A549 (cell line): ENCODE measurements at places on chromosomes 2 and 18. TPM values are rescaled to one million over a fixed set of nuclear protein-coding genes. Genes with fewer than 3 reads are reported as not detected.

Gene TXNDC2
- polyA plus RNA-seq: 0.06 to 0.12 TPM in 2 of 3 replicates, not detected in the other

Gene AOX1
- 4.8 to 6.6 TPM (median 5.4 TPM) in 3 replicates for polyA plus RNA-seq

Gene BUB1
- polyA plus RNA-seq: 36.9 to 44.0 TPM (median 38.2 TPM) in 3 replicates

Gene DSC3
- polyA plus RNA-seq: 0.76 to 1.2 TPM (median 1.1 TPM) in 3 replicates

Gene DNAJB2
- 37.5 to 55.5 TPM (median 53.7 TPM) in 3 replicates for polyA plus RNA-seq

DNA sequence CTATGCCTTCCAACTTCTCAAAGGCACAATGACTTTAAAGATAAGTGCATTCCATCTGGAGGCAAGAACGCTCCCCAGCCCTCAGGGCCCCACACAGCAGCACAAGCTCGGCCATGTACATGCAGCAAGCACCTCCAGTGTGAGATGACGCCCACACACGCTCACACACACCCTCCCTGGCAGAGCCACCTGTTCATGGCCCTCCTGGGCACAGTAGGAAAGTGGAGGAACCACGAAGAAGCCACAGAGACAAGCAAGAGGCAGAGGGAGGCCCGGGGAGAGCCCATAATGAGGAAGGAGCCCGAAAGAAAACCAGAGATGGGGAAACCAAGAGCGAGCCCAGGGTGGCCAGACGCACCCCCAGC lies 21.7 kb downstream of the BIN1 start:
- no peak for DNase-seq

GRCh38 chr2:109069331-109070194 lies 59.4 kb upstream of the SH3RF3 start:
- no peak for DNase-seq

GRCh38 chr2:8255448-8255800 lies 426.4 kb upstream of the ID2 start:
- DNase-seq: no peak

GRCh38 chr2:156004459-156004858 lies 328.1 kb downstream of the NR4A2 start:
- no peak for DNase-seq
